Activated naive CD4-positive, alpha-beta T cell (primary cell): ENCODE measurements at places on chromosomes 5 and 9.

GRCh38 chr9:4195285-4195684, 104.6 kb downstream of the GLIS3 start:
- DNase-seq: no peak

DNA sequence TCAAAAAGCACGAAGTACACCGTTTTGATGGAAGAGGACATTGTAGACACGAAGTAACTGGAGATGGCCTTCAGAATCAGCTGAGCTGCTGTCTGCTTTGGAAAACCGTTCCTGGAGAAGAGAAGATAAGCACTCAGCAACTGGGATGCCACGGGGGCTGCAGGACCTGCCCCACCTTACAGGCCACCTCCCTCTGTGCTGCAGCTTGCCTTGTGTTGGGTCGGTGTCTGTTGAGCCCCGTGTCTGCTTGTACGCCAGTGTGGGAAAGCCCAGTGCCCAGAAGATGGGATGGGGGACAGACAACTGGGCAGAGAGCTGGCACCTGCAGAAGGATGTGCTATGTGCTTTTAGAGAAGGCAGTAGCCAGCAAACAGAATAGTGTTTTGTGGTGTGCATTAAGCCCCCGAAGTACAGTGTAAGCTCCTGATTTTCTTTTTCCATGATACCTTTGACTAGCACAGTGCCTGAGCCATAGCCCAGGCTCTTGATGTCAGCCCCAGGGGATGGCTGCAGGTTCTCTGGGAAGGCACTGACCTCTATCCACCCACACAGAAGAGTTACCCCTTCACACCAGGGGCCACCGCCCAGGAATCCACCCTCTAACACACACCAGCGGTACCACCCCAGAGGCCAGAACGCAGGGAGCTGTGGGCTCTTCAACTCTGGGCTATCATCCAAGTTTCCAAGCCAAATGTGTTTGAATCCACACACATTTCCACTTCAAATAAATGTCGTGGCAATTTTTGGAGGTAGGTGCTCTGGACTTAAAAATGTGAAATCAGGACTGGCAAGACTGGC, 63.8 kb downstream of the MACROH2A1 start:
- DNase-seq: no peak

GRCh38 chr5:31866166-31866565, 227.2 kb downstream of the PDZD2 start:
- no peak for DNase-seq

- DNase-seq: no peak
Measured at GRCh38 chr5:147530530-147531389, 20.9 kb upstream of the DPYSL3 start.

DNA sequence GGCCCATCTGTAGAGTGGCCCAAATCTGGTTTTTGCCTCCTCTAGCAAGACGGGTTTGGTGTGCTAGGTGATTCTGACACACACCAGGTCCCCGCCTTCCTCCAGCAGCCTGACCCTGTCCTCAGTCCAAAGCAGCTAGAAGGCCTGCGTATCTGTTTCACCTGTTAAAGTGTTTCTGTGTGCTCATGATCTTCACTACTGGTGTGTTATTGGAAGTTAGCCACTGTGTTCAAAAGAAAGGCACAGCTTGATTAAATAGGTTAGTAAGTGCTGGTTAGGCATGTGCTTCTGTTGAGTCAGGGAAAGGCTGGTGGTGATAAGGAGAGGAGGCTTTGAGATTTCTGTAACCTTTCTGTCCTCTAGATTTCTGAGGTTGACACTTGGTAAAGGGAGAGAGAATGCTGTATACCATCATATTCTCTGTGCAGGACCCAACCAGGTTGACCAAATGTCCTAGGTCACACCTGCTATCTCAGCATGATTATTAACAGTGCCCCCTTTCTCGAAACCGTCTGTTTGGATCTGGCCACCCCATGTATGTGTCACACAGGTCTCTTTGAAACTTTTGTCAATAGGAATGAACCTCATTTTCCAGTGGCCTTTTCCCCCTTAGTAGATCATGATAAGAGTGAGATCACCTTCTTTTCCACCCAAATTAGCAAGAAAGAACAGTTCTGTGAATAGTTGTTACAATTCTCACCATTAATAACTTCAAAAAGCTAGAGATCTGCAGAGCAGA, 58.8 kb downstream of the ARHGAP26 start:
- DNase-seq: no peak

GRCh38 chr5:173570321-173571090, 45.9 kb downstream of the BOD1 start:
- no peak for DNase-seq

DNA sequence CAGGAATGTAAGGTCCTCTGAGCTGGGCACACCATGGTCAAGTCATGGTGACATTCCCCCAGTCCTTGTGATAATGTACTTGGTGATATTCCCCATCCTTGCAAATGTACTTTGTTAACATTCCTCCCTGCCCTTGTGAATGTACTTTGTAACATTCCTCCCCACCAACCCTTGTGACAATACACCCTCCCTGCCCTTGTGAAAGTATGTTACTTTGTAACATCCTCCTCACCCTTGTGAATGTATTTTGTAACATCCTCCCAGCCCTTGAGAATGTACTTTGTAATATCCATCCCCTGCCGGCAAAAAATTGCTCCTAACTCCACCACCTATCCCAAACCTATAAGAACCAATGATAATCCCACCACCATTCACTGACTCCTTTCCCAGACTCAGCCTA, 53.3 kb downstream of the RAPGEF6 start:
- DNase-seq: no peak

- DNase-seq: no peak
Measured at GRCh38 chr9:86703346-86703745, 244.0 kb downstream of the GAS1 start.

GRCh38 chr5:95801961-95802360, 20.6 kb downstream of the GLRX start:
- DNase-seq: no peak

DNA sequence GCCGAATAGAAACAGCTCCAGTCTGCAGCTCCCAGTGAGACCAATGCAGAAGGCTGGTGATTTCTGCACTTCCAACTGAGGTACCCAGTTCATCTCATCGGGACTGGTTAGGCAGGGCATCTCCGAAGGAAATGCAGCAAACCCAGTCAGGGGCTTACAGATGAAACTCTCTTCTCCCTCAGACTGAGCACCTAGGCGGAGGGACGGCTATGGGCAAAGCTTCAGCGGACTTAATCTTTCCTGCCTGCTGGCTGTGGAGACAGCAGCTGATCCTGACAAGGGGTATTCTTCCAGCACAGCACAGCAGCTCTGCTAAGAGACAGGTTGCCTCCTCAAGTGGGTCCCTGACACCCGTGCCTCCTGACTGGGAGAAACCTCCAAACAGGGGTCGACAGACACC, 330.9 kb downstream of the DNAH5 start:
- DNase-seq: no peak

GRCh38 chr5:86542532-86542931, 75.2 kb upstream of the COX7C start:
- no peak for DNase-seq

- DNase-seq: no peak
Measured at GRCh38 chr5:131329286-131329560, 65.4 kb downstream of the CDC42SE2 start.

- DNase-seq: no peak
Measured at GRCh38 chr5:145062280-145063062, 772.7 kb downstream of the PRELID2 start.

GRCh38 chr5:38433160-38433861, 123.1 kb downstream of the LIFR start:
- DNase-seq: no peak

DNA sequence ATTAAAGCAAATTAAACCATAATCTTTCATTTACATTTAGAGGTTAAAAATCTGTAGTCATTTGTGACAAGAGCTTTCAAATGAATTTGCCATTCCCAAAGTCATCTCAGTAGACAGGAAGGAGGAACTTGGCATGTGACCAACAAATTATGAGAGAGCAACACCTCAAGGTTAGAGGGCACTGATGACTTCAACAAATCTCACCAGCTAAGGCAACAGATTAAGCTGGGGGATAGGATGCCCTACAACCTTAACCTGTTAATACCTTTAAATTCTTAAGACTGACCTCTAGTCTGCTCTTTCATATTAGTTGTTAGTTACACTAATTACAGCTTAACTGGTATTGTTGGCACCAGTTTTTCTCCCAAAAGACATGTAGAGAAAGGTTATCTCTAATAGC, 18.4 kb downstream of the POU5F2 start:
- DNase-seq: no peak

GRCh38 chr5:32074401-32074800, 99.7 kb downstream of the GOLPH3 start:
- no peak for DNase-seq

DNA sequence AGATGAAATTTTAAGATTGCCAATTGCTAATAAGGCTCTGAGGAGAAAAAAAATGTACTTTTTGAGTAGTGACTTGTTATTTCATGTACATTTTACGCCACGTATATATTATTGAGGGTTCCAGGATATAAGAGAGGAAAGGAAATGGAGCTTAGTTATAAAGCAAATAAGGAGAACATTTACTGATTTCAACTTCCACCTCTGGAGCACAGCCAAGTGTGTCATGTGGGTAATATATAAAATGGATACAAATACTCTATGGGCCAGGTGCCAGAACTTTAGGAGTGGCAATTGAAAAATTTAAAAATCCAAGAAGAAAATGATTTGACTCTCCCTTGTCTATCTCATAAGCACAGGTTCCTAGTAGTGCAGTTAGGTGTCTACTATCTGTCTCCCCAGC, 45.0 kb upstream of the VLDLR start:
- no peak for DNase-seq

DNA sequence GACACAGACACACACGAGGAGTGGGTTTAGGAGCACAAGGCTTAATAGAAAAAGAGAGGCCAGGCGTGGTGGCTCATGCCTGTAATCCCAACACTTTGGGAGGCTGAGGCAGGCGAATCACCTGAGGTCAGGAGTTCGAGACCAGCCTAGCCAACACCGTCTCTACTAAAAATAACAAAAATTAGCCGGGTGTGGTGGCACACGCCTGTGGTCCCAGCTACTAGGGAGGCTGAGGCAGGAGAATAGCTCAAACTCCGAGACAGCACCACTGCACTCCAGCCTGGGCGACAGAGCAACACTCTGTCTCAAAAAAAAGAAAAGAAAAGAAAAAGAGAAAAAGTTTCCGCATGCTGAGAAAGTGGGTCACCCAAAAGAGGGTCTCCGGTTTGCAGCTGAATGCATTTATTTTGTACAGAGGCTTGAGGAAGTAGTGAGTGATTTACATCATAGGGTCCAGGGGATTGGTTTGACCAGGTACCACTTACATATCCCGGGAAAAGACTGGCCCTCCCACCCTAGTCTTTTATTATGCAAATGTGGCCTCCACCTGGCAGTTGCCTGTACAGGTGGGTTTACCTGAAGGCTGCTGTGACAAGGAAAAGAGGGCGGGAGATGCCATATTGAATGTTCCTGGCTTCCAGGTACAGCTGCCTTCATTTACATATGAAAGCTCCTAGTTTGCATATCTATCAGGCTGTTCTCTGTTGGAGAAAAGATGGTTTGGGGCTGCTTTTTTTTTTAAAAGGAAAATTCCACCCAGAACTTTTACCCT, 366.2 kb upstream of the GRAMD2B start:
- no peak for DNase-seq

GRCh38 chr9:109251080-109251775, 69.6 kb downstream of the EPB41L4B start:
- DNase-seq: no peak

DNA sequence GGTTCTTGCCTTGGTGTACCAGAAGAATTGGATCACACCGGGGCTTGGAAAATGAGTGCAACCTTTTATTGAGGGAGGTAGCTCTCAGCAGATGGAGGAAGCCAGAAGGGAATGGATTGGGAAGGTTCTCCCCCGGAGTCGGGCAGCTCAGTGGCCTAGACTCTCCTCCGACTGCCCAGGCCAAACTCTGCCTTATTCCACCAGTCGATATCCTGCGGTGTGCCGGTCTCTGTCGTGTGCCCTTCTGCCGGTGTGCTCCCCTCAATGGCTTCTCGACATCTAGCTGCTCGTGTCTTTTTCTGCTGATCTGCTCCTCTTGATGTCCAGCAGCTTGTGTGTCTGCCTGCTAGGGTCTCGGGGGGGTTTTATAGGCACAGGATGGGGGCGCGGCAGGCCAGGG, 87.4 kb upstream of the CCL21 start:
- no peak for DNase-seq

GRCh38 chr5:2725980-2726765, 25.3 kb downstream of the IRX2 start:
- no peak for DNase-seq

- DNase-seq: no peak
Measured at GRCh38 chr5:43941806-43942205, 338.8 kb downstream of the NNT start.

DNA sequence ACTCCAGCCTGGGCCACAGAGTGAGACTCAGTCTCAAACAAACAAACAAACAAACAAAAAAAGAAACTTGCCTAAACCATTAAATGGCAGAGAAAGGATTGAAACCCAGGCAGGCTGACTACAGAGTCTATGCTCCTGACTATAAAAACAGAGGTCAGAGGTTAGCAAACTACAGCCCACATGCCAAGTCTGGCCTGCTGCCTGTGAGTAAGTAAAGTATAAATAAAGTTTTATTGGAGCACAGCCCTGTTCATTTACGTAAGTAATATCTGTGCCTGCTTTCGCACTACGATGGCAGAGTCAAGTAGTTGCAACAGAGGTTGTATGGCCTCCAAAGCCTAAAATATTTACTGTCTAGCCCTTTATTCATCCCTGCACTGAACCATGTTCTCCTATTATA, 11.6 kb downstream of the POLR1E start:
- no peak for DNase-seq

DNA sequence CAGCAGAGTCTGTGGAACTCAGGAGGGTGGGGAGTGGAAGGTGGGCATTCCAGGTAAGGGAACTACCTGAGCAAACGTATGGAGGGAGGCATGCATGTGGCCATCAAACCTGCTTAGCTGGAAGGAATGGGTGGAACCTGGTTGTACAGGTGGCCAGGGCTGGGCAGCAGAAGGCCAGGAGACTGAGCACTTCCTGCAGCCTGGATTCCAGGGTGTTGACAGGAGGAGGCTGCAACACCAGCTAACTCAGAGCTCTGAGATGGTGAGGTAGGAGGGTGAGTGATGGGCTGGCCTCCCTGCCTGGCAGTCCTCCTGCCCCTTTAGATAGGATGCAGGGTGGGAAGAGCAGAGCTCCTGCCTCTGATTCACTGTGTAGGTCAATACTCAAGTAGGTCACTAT, 92.5 kb upstream of the CPEB4 start:
- DNase-seq: no peak

GRCh38 chr9:117703537-117703936, 666 bp upstream of the TLR4 start:
- no peak for DNase-seq
